ENCODE measurements at places on chromosomes 11 and 22.

GRCh38 chr11:2186669-2187279, 15.2 kb upstream of the TH start:
- no peak for DNase-seq

- DNase-seq: no peak
Observed at GRCh38 chr11:47850337-47850736, 2.2 kb upstream of the NUP160 start.

GRCh38 chr22:38479096-38479837, 11.4 kb downstream of the KDELR3 start:
- DNase-seq: no peak

- DNase-seq: no peak
Observed at GRCh38 chr22:49752598-49753091, 75.0 kb downstream of the BRD1 start.

DNA sequence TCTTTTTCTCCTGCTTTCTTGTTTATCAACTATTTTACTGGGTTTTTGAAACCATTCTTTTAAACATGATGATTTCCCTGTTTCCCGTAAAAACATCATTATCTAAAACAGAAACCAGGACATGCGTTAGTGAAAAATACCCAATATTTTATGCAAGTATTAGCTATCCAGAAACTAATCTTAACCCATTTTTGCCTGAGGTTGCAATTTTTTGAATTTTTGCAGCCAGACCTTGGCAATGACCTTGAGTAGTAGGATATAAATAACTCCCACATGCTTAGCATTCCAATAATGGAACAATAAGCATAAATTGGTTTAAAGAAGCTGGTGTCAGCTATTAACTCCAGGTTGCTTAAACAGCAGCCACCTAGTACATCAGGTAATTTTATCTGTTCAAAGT, 308.9 kb upstream of the ANO3 start:
- DNase-seq: no peak

- DNase-seq: peak; percentile 69
Observed at GRCh38 chr11:61477727-61478148, 30.8 kb upstream of the LRRC10B start.

GRCh38 chr11:64180891-64181290, 5.1 kb upstream of the STIP1 start:
- no peak for DNase-seq
